ENCODE measurements at places on chromosomes 5 and 9.

DNA sequence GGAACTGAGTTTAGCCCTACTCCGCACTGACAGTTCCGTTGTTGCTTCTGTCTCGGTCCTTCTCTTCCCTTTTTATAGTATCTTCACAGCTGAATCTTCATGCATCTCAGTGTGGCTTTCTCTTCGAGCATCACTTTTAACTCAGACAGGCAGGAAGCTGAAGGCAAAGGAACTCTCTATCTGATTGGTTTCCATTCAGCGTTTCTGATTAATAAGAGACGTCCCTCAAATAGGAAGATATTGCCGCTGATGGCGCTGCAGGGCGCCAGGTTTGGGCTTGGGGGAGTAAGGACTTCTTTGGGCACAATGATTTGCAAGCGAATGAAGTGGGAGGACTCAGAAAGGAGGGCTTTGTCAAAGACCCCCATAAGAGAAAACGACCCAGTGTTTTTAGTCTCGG, at the start of gene CDH9:
Gene CDH9, minus strand, starts transcription at position 111 of the 400 bp plus-strand sequence. CDS start 50,253 bp downstream, outside the sequence.
- no peak for DNase-seq

GRCh38 chr9:88792502-88792901, 198.8 kb upstream of the S1PR3 start:
- no peak for DNase-seq

- DNase-seq: no peak
Measured at GRCh38 chr9:93949694-93950449, 5.3 kb downstream of the BARX1 start.

GRCh38 chr9:125747765-125748445, 732 bp downstream of the PBX3 start:
- no peak for DNase-seq

DNA sequence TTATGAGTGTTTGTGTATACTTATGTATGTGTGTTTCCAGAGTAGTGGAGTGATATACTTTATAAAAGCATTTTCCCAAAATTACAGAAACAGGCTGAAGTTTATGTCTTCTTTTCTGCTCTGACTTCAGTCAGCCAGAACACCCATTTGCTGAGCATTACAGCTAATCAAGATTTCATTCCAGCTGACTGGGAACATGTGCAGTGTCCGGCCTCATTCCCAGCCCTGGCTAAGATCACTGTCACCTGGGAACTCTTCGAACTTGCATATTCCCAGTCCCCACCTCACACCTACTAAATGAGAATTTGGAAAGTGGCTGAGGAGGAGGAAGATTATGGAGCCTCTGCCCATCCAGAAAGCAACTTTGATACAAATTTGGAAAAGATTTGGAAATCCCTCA, 90.8 kb upstream of the PRRC1 start:
- no peak for DNase-seq

DNA sequence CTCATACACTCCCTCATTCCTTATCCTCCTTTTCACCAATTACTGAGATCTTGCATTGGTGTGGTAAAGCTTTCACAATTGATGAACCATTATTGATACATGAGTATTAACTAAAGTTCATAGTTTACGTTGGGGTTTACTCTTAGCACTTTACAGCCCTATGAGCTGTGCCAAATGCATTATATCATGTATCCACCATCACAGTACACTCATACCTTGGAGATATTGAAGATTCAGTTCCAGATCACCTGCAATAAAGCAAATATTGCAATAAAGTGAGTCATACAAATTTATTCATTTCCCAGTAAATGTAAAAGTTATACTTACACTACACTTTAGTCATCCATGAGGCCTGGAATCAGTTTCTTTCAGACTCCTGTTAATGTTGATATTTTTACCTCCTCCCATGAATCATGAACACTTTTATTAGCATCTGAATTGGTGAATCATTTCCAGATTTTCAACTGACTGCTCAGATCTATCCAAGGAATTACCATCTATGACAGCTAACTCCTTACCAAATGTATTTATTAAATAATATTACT, 546.6 kb upstream of the PTPRD start:
- DNase-seq: no peak

GRCh38 chr5:59816654-59817300, 76.7 kb downstream of the PDE4D start:
- no peak for DNase-seq

DNA sequence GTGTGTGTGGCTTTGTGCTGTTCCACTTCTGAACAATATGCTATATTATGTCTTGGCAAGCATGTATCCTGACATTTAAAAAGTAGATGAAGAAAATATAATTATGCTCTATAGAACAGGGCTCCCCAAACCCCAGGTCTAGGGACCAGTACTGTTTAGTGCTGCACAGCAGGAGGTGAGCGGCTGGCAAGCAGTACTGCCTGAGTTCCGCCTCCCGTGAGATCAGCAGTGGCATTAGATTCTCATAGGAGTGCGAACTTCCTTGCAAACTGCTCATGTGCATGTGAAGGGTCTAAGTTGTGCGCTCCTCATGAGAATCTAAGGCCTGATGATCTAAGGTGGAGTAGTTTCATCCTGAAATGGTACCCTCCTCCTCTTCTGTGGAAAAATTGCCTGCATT, 979.1 kb upstream of the CTNND2 start:
- DNase-seq: no peak

GRCh38 chr9:27395484-27395921, 98.6 kb upstream of the EQTN start:
- no peak for DNase-seq

- DNase-seq: no peak
Measured at GRCh38 chr5:150368526-150368925, 11.0 kb downstream of the TCOF1 start.

Data from esophagus squamous epithelium (tissue), 5 donors.